Stimulated activated CD8-positive, alpha-beta memory T cell treated with anti-CD3 and anti-CD28 coated beads, Interleukin-7, amount 100 ng/mL, for 24 hours (primary cell): ENCODE measurements at places on chromosomes 6 and 20.

DNA sequence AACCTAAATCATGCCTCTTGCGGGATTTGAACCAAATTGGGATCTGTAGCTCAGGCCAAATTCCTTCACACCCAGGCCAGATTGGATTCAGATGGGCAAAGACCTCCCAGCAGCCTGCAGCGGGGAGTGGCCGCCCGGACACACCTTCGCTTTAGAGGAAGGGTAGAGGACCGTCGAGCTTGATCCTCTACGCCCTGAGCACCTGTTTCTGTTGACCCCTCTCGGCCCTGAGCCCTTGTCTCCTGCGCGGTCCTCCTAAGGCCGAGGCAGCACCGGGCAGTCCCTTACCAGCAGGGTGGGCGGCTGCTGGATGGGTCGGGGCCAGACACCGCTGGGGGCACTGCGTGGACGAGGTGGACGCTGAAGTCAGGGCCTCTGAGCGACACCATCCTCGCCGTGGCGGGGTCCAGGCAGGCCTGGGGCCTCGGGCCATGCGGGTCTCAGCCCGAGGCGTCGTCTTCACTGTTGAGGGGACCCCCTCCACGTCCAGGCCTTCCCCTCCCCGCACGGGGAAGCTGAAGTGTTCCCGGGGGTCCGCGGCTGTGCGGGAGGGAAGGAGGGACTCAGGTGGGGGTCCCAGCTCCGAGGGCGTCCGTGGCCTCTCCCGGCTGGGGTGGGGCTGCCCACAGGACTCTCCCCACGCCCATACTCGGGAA, 114.8 kb downstream of the SMOC2 start:
- no peak for DNase-seq

DNA sequence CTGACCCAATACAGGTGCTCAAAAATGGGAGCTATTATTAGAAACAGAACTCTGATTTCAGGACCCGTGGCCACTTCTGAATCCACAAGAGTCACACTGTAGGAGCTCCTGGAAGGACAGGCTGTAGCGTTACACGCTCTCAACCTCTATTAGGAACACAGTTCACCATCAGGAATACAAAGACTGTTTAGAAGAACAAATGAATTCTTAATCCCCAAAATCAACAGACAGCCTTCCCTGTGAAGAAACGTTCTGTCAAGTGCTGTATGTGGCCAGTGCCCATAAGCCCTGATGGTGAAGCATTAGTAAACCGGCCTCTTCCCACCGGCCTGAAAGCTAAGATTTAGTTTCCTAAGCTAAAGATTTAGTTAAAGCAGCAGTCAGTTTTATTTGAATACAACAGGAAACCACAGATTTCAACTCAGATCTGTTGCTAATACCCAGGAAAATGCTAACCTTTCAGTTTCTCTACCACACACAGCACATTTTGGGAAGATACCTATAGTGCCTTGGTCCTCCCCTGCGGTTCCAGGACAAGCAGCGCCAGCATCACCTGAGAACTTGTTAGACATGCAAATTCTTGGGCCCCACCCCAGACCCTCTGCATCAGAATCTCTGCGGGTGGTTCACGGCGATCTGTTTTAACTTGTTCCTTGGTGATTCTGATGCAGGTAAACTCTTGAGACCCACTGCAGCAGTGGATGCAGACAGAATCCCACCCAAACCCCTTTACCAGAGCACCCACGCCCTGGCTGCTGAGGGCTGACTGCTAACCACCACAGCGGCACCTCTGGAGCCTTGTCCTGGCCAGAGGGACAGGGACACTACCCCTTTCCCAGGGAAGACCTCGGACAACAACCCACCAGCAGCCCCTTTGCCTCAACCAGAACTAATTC, 33.4 kb downstream of the MTRES1 start:
- no peak for DNase-seq

- DNase-seq: no peak
These were observed 243.8 kb upstream of the IRAK1BP1 start for GRCh38 chr6:78623554-78623953.

DNA sequence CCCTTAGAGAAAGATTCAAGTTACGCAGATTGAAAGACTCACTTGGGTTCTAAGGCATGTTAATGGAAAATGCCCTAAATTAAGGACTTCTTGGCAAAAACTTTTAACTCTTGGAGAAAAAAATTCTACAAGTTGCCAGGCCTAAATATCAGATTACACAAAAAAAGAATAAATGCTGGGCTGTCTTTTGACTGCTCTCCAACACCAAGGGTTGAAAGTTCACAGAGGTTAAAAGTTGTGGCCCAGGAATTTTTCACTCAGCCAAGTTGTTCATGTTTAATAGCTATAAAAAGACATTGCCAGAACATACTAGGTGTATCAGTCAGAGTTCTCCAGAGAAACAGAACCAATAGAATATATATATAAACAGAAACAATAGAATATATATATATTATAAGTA, 268.4 kb upstream of the PRND start:
- DNase-seq: no peak

DNA sequence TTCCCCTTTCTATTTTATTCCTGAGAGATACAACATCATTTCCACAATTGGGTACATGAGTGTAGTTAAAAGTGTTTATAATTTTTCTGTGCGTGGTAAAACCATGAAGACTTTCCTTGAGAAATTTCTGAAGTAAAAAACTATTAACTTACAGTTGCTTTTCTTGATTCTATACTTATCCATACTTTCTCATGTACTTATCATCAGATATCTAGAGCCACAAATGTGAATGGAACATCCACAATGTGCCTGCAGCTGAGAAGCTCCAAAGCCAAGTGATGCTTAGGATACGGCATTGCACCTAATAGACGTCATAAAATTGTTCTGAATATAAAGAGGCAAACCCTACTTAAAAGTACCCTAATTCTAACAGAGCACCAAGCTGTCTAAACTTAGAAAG, 2.9 kb downstream of the FILIP1 start:
- DNase-seq: no peak

- DNase-seq: no peak
These were observed 106.3 kb upstream of the GJE1 start for GRCh38 chr6:142026471-142026870.

- no peak for DNase-seq
These were observed 10.1 kb upstream of the AKAP12 start for GRCh38 chr6:151229401-151230276.

- no peak for DNase-seq
These were observed 43.1 kb downstream of the E2F3 start for GRCh38 chr6:20444786-20445271.

DNA sequence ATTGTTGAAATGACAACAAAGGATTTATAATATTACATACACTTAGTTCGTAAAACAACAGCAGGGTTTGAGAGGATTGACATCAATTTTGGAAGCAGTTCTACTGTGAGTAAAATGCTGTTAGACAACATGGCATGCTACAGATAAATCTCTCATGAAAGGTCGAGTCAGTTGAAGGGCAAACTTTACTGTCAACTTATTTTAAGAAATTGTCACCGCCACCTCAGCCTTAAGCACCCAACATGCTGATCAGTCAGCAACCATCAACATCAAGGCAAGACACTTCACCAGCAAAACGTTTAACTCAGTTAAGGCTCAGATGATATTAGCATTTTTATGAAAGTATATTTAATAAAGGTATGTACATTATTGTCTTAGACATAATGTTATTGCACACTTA, 31.0 kb downstream of the CYB5R4 start:
- no peak for DNase-seq

DNA sequence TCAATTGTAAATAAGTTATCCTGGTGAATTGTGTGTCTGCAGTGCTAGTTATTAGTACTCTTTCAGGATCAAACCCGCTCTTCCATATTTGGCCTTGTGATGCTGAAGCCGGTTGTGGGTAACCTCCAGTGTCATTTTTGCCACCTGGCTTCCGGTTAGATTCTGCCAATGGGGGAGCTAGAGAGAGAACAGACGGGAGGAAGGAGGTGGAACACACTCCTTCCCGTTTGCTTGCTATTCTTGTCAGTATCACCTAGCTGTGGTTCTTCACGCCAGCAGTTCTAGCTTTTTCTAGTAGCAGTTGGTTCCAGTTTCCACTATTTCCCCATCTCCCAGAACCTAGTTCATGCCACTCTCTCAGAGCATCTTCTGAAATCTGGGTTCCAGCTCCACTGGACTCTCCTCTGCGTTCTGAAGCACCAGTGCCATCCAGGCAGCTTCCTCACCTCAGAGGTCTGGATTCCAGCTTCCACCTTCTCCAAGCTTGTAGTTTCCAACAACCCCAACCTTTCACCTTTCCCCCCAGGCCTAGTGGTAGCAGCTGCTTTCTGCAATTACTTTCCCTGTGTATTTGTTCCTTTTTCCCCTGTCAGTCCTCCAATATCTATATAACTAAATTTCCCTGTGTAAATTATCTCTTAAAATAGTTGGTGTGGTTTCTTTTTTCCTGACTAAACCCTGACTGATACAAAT, 46.9 kb upstream of the LOC128125822 start:
- DNase-seq: no peak

GRCh38 chr6:159071843-159072769, 27.3 kb upstream of the TAGAP start:
- DNase-seq: no peak

DNA sequence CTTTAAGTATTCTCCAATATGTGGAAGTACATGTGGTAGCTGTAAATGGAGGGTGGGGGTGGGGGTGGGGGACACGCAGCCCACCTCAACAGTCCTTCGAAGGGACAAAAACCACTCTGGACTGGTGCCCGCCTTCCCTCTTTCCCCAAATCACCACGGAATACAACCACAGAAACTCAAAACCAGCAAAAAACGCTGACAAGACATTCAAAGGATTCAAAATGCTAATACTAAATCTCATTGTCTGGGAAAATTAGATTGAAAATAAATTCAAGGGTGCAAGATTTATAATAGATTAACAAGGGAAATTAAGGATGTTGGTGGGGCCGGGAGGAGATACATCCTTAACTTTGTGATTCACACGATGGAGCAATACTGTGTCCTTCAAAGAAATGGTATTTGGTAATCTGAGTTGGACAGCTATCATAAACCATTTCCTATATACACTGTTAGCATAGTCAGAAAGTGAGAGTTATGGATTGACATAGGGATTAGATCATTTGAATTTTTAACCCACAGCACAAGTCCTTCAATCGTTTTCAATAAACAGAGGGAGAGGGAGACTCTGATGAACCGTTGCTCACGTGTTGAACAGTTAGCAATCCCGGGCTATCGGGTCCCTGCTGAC, 766 bp upstream of the TBC1D22B start:
- no peak for DNase-seq

GRCh38 chr6:16769131-16769985, 8.1 kb upstream of the ATXN1 start:
- peak; percentile 34 for DNase-seq

GRCh38 chr6:117557951-117558350, 44.4 kb downstream of the GOPC start:
- no peak for DNase-seq

DNA sequence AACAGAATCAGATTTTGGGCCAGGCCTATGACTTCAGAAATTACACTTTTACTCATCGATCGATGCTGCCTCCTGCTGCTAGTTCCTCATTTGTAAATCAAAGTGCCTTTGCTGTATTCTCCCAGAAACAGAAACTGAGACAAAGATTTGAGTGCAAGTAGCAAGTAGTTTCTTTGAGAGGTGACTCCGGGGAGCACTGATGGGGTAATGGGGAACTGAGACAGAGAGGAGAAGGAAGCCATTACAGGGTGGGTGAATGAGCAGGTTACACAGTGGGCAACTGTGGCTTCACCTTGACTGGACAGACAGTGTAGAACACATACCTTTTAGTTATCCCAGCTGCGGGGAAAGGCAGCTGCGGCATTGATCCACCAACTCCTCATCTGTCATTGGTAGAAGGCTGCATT, 9.7 kb upstream of the CD40 start:
- no peak for DNase-seq

DNA sequence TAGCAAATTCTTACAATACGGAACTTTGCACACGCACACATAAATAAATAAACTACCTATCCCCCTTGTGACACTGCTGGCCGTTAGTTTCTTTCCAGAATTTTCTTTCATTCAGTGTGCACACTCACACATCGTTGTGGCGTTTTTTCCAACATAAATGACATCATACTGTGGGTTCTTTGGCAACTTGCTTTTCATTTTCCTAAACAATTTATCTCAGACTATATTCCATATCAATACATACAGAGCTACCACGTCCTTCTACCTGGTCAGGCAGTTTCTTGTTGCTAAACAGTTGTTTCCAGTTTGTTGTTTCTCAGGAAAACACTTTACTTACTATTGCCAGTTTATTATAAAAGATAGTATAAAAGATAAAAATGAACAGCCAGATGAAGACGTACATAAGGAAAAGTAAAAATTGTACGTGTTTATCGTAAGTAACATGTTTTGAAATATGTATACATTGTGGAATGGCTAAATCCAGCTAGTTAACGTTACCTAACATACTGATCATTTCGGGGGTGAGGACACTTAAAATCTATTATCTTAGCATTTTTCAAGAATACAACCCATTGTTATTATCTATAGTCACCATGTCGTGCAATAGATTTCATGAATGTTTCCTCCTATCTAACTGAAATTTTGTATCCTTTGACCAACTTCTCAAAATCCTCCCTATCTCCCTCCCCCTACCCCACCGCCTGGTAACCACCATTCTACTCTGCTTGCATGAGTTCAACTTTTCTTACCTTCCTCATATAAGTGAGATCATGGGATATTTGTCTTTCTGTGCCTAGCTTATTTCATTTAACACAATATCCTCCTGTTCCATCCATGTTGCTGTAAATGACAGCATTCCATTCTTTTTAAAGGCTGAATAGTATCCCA, 1.2 kb upstream of the TP53RK start:
- DNase-seq: no peak

- DNase-seq: no peak
These were observed 36.9 kb upstream of the TFAP2C start for GRCh38 chr20:56592211-56592610.

DNA sequence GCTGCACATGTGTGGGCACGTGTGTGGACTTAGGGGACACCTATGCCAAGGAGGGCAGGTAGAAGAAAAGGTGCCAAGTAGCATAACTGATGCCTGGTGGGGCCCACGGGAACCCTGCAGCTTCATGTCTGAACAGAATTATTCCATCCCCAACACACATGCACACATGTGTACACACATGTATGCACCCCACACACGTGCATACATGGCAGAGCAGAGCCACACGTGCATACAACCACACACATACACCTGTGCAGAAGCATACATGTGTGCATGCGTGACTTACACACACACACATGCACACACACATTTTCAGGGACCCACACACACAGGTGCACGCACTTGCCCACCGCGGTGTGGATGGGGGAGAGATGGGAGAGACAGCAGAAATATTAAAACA, 51.7 kb upstream of the CHRNA4 start:
- no peak for DNase-seq

GRCh38 chr20:38392356-38392755, 42.8 kb downstream of the SNHG17 start:
- no peak for DNase-seq

DNA sequence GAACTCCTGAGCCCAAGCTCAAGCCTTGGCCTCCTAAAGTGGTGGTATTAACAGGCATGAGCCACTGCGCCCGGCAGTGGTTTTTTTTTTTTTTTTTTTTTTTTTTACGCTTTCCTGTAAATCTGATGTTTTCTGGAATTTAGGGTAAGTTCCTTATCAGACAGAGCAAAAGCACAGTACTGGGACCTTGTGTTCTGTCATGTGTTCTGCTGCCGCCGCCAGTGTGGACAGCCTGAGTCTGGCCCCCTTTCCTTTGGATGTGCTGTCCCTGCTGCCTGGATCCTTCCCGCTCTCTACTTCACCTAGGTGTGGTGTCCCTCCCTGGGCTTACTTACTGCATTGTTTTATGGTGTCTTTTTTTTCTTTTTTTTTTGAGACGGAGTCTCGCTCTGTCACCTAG, 11.7 kb downstream of the DNMT3B start:
- DNase-seq: no peak
